Tongue (tissue), 3 donors: ENCODE measurements at places on chromosomes 6 and 20. TPM values are rescaled to one million over a fixed set of nuclear protein-coding genes. Genes with fewer than 3 reads are reported as not detected.

DNA sequence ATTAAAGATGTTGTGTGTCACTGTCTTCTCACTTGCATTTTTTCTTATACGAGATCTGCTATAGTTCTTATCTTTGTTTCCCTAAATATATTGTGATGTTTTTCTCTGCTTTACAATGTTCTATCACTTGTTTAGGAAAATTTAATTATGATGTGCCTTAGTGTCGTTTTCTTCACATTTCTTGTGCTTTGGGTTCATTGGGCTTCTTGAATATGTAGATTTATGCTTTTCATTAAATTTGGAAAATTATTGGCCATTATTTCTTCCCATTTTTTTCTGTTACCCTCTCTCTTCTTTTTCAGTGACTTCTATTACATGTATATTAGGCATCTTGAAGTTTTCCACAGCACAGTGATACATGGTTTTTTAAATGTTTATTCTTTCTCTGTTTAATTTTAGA lies 33.4 kb downstream of the CITED2 start:
- no peak for DNase-seq

DNA sequence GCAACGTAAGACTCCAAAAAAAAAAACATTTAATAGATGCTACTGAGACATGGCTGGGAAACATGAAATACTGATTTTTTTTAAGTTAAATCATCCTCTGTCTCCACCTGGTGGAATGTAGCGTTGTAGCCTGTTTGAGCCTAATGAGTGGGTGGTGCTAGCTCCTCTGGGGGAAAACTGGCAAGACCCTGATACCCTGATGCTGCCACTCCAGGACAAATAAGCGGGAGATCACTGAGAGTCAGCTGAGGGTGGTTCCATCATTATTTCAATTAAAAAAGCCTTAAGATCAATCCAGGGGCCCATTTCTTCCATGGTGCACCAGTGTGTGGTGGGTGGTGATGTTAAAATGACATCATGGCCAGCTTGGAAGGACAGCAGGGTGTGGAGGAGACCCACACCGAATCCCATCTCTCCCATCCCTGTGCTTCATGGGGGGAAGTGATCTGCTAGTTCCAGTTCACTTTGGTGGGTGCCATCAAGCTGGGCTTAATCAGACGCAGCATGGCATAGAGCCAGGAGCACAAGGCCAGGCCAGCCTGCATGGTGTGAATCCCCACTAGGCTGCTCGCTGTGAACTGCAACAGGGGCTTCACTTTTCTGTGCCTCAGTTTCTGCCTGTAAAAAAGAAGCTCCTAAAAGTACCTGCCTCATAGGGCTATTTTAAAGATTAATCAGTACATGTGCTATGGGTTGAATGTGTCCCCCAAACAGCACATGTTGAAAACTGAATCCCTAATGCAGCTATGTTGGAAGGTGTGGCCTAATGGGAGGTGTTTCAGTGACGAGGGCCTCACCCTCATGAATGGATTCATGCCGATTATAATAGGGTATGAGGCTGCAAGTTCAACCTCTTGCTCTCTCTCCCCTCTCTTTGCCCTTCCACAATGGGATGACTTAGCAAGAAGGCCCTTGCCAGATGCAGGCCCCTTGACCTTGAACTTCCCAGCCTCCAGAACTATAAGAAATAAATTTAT lies 13.0 kb upstream of the MRPS10 start:
- DNase-seq, result no peak

DNA sequence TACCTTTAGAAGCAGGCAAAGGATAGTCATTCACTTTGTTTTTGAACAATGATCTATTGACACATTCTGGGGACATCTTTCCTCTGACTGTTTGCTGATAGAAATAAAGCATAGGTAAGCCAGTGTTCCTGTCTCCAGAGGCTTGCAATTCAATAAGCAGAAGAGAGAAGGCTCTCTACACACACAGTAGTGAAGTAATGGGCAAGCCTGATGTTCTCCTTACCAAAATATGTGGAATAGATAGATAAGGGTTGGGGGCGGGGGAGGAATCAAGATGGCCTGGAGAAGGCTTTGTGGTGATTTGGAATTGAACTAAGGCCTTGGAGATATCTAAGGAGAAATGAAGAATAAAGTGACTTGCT lies 27.3 kb downstream of the PAQR8 start:
- no peak for DNase-seq

DNA sequence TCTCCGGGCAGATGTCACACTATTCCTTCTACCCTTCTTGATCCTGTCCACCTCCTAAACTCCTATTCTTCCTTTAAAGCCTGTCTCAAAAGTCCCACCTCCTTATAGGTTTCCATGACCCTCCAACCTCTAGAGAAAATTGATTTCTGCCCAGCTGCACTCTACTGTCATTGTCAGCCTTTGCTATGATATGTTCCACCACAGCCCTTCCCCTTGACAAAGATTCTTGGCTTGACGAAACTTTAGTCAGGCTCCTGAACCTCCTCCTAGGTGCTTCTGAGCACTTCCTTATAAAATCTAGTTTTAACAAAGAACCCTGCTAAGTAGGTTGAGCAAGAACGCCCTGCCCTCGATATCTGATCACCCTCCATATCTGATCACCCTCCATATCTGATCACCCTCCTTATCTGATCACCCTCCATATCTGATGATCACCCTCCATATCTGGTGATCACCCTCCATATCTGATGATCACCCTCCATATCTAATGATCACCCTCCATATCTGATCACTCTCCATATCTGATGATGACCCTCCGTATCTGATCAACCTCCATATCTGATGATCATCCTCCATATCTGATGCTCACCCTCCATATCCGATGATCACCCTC lies 103.2 kb downstream of the RIN2 start:
- DNase-seq, result no peak

DNA sequence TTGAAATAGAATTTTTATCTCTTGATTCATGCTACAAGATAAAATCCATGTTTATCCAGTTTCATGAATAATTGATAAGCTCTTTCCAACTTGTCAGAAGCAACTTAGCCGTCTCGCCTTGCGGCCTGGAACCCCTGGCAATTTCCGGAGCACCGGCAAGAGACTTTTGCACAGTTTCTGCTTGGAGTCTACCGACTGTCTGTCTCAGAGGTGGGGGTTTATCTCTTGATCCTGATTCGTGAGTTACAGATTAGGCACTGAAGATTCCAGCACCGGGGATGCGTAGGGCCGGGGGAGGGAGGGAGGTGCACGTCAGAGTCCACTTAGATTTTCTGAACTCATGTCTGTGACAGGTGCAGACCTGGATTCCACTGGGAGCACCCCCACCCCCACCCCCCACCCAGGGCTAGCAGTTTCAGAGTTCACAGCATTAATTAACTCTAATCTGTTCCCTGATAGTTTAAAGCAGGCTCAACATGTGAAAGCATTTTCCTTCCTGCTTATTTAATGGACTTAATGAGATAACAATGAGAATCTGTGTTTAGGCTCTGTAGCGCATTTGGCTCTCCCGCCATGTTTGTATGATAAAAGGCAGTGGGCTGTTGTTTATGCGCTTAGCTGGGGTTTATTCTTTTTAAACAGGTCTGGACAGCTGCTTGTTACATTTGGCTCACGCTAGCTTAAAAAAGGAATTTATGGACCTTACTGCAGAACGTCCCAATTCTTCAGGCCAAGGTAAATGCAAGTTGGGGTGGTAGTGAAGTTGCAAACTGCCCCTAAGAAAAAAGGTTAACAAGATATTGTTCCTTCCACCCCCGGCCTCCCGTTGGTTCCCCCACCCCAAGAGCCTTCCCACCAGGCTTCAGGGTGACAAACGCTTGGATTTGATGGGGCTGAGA lies 8.1 kb upstream of the APCDD1L start:
- DNase-seq, result peak; percentile 45

DNA sequence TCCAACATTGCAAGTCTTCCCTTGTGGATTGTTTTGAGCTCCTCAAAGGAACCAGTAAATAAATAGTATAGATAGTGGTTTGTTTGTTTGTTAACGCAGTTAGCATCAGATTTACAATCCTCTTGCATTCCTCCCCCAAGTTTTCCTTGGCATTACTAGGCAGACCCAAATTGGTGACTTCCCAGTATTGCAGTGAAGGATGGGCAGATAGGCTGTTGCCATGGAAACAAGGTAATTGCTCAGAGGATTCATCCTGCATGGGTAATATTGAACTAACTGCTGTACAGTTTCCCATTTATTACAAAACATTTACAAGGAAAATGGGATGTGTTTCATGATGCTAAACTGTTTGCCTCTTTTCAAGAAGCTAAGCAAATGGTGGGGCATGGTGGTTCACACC lies 477.2 kb downstream of the EPM2A start:
- no peak for DNase-seq

- DNase-seq, result no peak
These were observed 812.8 kb upstream of the SLC35B3 start for GRCh38 chr6:9248133-9248532.

Gene ADAM33
- 52.6 TPM for total RNA-seq

Gene TNFRSF6B
- total RNA-seq, result 1.1 TPM

Gene RGS17
- total RNA-seq, result 1.0 TPM

Gene DOK5
- 20.1 TPM for total RNA-seq
